ENCODE measurements at places on chromosomes 6 and 20.

- no peak for DNase-seq
Observed at GRCh38 chr6:148893481-148893880, 146.7 kb downstream of the UST start.

DNA sequence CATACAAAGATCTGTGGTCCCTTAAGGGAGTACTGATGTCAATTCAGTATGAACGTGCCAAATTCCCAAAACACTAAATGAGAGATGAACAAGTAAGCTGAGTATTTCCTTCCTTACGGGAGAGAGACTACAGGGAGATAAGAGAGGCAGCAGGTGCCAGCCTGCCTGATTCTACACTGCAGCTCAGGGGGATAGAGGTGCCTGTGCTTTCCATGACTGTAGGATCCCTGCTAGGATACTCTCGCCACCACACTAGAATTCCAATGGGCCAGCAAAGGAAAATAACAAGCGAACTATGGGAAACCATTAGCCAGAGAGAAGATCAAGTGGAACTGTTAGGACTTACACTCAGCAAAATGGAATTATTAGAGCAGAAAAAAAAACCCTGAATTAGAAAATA, 198.5 kb upstream of the BTBD3 start:
- no peak for DNase-seq

DNA sequence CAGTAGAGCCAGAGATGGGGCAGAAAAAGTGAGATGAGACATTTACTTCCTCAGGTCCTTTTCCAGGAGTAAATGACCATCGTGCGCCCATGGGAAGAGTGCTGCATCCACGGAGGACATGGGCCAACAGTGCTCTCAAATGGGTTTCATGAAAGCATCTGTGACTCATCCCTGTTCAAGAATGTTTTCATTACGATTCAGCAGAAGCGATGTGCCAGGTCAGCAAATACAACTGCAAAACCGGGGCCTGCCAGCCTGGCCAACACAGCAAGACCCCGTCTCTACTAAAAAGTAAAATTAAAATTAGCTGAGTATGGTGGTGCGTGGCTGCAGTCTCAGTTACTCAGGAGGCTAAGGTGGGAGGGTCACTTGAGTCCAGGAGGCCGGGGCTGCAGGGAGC, 125.1 kb downstream of the LY86 start:
- DNase-seq = peak; percentile 75

DNA sequence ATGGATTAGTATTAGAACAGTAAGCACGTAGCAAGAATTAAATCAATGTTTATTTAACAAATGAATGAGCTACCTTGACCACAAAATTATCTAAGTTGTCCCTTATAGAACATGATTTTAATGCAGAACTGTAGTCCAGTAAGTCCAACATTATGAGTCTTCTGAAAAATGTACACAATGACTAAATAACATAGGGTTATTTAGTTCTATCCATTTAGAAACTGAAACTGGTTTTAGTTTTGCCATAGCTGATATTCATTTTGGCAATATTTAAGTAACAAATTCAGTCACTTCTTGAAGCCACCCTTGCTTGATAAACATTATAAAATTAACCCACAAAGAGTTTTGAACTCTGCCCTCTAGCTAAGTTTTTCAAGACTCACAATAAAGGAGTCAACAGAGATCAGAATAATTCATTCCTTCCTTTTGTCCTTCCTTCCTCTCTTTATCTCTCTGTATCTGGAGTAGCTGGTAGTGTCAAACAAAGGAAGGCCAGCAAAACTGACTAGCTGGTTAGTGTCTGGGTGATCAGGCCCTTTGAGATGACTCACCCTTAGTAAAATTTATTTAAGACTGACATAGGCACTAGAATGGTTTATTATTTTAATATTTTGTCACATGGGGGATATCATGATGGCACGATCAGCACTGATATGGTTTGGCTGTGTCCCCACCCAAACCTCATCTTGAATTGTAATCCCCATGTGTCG, 115.1 kb downstream of the BTBD9 start:
- peak; percentile 49 for DNase-seq

GRCh38 chr6:128505603-128506002, 14.8 kb downstream of the PTPRK start:
- no peak for DNase-seq

DNA sequence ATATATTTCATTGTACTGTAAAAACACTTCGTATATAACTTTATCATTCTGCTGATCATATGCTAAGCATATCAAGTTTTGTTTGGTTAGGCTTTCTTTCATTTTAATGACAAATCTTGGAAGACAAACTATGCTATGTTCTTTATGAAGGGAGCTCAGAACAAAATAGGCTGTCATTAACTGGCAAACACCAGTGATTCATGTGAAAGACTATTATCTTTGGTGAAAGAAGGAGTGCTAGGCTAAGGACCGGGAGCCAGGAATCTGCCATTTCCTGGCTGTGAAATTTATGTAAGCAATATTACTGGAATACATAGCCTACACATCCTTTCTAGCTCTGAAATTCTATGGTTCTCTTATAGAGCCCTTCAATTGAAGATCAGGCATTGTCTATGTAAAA, 136.2 kb upstream of the CCN2 start:
- peak; percentile 53 for DNase-seq

DNA sequence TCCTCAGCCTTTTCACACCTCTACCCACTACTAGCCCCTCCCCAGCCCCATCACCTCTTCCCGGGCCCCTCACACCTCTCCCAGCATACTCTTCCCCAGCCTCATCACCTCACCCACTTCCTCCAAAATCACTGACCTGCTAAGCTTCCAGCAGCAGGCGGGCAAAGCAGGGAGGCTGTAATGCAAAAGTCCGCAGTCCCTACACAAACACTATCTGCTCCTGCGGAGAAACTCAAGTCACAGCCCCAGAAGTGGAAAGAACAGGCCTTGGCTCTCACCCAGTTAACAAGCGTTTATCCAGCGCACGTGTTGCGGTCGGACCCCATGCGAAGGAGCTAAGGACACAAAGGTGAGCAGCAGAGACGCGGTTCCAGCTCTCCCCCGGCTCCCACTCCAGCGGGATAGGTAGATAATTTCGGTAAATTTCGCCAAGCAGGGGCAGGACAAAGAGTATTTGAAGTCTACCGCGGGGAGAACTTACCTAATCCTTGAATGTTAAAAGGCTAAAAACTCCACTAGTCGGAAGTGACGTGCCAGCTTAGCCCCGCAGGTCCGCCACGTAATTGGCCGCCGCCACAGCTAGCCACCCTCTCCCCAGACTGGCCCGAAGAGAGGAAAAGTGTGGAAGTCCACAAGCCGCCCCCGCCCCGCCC, 728 bp upstream of the TRIM39 start:
- no peak for DNase-seq

DNA sequence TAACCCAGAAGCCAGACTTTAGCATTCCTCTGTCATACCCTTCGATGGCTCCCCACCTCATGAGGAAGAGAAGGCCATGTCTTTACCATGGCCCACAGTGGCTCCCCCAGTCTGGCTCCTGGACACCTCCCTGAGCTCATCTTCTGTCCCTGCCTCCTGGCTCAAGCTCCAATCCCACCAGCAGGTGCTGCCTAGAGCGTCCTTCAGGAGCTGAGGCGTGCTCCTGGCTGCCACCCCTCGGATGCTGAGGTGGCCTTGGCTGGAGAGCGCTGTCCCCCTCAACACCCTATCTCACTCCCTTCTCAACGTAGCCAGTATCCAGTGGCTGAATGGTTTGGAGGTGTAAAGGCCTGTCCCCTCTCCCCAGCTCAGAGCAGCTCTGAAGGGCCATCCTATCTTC, 47.4 kb upstream of the RANBP9 start:
- no peak for DNase-seq

DNA sequence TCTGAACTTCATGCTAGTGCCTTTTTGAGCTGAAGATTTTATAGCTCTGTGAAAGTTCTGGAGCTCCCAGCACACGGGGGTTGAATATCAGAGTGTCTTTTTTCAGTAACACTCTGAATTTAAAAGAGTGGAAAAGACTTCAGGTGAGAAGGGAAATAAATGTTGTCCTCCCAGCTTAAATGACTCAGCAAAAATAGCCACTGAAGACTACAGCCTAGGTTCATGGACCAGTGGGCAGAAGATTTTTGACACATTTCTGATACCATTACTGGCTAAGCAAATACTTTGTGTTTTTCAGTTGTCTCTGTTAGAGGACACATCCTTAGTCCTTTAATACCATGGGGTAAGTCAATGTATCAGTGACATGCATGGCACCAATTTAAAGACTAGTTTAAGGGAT, 338.5 kb upstream of the SPTLC3 start:
- no peak for DNase-seq

DNA sequence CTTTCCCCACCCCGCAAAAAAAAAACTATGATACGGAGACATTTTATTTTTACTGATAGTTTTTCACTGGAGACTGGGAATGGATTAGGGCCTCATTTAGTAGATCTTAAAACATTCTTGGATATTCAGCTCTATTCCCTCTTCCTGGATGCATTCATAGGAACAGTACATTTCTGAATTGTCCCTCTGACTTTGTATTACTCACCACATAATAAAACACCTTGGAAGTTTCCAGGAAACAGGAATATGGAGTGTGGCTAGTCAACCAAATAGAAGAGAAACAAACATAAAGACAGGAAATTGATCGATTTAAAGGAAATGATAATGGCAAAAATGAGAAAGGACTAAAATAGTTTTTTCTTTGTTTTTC, 147.7 kb downstream of the GPX5 start:
- no peak for DNase-seq

GRCh38 chr6:21694168-21694567, 100.6 kb downstream of the SOX4 start:
- no peak for DNase-seq

- DNase-seq = peak; percentile 25
Observed at GRCh38 chr20:62365814-62366369, 1.2 kb downstream of the LAMA5 start.
